ENCODE measurements at places on chromosomes 11 and 22.

GRCh38 chr11:123472236-123472935 lies 42.3 kb downstream of the GRAMD1B start:
- DNase-seq: no peak

DNA sequence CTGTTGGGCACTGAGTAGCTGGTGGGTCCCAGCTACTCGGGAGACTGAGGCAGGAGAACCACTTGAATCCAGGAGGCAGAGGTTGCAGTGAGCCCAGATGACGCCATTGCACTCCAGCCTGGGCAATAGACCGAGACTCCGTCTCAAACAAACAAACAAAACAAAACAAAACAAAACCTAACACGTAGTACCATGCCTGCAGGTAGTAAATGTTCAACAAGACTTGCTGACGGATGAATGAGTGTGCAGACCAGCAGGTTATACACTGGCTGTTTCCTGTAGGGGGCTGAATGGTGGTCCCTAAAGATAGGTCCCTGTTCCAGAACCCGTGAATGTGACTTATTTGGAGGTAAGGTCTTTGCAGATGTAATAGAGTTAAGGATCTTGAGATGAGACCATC lies 12.8 kb upstream of the MRGPRD start:
- DNase-seq: no peak

DNA sequence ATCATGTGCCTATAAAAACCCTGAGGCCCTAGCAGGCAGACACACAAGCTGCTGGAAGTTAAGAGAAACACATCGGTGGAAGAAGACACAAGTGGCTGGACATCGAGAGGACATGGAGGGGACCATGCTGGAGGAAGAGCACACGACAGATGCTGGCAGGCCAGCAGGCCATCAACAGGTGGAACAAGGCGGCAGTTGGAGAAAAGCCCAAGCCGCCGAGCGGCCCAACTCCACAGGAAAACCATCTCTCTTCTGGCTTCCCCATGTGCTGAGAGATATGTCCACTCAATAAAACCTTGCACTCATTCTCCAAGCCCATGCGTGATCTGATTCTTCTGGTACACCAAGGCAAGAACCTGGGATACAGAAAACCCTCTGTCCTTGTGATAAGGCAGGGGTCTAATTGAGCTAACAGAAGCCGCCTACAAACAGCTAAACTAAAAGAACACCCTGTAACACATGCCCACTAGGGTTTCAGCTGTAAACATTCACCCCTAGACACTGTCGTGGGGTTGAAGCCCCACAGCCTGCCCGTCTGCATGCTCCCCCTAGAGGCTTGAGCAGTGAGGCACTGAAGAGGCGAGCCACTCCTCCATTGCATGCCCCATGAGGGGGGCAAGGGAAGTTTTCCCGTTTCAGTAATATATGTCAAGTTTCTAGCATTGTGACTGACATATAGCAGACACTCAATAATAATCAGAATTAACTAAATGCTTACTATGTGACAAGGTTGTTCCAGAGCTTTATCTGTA lies 39.0 kb upstream of the MMP20 start:
- DNase-seq: no peak

DNA sequence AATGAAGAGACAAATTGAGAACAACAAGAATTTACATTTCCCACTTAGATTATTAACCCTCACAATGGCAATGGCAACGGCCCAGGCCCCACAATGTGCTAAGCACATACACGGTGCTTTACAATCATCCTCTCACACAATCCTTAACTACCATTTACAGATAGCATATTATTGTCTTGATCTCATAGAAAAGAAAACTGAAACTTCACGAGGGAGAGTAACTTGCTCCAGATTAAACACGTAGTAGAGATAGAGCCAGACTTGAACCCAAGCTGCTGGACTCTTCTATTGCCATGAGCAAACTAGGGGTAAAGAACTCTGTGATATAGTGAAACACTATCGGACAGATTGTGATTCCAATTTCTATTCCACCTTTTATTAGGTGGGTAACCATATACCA lies 665.1 kb downstream of the DLG2 start:
- no peak for DNase-seq

GRCh38 chr11:59668188-59668949 lies 468 bp downstream of the PATL1 start:
- peak; percentile 71 for DNase-seq

- no peak for DNase-seq
Measured at GRCh38 chr22:42743501-42743991, 22.9 kb upstream of the A4GALT start.

DNA sequence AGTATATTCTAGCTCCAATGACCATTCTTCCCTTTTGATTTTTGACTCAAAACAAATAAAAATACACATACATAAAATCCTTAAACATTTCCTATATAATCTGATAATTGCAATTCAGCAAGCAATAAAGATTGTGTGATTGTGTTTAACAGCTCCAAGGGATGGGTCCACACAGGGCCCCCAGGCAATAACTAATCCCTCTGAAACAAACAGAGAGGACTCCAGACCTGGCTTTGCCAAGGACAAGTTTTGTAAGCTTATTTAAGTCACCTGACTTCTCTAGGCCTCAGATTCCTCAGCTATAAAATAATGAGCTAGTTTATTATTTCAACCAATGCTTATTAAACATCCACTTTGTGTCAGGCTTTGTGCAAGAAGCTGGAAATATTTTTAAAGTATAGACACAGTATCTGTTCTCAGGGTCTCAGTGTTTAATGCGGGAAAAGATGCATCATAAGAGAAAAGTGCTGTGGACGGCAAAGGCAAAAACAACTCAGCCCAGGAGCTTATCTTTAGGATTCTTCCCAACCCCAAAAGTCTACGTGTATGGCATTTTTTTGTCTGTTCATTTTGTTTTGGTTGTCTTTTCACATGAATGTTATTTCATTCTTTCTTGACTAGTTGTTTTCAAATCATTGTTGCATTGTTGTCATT lies 20.1 kb downstream of the FZD4 start:
- no peak for DNase-seq

DNA sequence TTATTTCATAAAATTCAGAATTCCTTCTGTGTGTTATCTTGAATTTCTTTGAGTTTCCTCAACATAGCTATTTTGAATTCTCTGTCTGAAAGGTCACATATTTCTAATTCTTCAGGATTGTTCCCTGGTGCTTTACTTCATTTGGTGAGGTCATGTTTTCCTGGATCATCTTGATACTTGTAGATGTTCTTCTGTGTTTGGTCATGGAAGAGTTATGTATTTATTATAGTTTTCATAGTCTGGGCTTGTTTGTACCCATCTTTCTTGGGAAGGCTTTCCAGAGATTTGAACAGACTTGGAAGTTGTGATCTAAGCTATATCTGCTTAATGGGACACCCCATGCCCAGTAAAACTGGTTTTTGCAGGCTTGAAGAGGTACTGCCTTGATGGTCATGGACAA lies 149.6 kb downstream of the METTL15 start:
- no peak for DNase-seq

DNA sequence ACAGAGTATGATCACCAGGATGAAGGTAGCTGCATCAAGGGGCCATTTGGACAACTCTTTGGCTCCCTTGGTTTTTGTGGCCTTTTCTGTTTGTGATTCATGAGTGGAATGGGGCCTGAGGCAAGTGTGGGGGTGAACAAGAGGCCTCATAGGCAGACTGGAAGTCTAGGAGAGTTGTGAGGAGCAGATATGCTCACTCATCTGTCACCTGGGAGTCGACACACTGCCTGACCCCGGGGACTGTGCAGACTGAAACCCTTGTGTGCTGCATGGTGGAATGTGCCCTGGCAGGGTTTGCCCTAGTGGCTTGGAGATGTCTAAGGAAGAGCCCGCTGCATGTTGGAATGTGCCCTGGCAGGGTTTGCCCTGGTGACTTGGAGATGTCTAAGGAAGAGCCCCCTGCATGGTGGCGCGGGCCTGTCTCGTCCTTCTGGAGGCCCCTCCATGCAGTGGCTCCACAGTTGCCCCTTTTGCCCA lies 60.0 kb downstream of the MED15 start:
- no peak for DNase-seq

- no peak for DNase-seq
Measured at GRCh38 chr11:26944866-26945664, 48.8 kb upstream of the FIBIN start.

DNA sequence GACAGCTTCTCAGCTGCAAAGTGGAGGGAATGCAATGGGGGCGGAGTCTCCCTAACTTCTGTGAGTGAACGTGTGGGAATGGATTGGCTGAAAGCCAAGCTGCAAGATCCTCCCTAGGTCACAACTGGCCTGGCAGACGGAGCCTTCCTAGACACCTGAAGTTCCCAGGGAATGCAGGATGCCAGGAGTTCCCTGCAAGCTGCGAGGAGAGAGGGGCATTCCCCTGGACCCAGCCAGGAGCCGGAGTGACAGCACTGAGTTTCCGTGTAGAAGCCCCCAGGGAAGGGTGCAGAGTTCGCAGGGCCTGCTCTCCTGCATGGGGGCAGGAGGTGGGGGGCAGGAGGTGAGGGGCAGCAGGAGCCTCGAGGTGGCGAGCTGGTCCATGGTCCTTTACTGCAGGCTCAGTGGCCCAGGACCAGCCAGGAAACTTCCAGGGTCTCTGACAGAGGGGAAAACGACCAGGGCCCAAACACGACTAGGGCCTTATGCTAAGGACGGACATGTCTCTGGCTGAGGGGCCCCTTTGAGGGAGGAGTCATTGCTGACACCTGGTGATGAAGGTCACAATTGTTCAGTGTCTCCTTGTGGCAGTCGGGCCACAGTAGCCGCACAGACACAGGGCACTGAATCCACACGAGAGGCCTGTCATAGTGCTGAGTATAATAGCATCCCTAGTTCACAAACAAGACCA lies 141.4 kb downstream of the FBXO7 start:
- DNase-seq: no peak

DNA sequence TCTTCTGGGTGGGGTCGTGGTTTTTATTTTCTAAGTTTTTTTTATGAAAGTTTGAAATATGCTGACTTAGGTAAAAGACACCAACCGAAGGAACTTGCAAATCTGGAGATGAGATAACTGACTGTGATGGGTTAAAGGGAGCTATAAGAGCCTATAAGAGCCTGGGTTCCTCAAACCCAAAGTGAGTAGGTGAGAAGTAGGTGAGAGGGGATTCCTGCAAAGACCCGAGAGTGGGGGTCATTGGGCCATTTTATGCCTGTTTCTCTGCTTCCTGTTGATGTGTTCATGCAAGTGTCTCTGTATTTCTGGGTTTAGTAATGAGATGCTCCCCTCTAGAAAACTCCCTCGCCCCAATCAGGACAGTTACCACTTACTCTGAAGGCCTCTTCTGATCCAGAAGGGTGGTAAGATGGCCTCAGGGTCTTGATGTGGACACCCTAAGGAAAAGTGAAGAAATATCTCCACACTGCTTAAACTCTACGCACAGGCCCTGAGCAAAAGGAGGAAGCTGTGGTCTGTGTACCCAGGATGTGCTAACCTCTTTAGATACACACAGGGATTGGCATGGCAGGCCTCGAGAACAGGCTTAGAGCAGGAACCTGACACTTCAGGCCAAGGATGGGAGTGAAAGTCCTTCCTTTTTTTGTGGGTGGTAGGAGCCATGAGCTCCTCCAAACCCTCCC lies 1.8 kb downstream of the FLI1 start:
- peak; percentile 26 for DNase-seq

DNA sequence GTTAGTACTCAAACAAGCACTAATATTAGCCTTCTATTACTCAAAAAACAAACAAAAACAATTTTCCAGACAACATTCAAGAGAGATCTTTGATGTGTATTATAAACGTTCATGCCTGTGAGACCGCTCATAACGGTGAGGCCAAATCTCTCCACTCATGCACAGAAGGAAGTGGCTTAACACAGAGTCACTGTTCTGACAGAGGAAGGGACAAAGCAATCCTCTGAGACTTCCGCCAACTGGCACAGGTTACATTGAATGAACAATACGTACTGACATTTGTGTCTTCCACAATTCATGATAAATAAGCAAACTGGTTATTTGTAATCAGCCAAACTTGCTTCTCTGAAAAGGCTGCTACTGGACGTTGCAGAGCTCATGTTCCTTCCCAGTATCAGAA lies 30.5 kb downstream of the CHKA start:
- DNase-seq: no peak

- DNase-seq: no peak
Measured at GRCh38 chr11:107678632-107678971, 33.3 kb downstream of the SLN start.

GRCh38 chr22:33124471-33124870 lies 66.3 kb upstream of the SYN3 start:
- no peak for DNase-seq

DNA sequence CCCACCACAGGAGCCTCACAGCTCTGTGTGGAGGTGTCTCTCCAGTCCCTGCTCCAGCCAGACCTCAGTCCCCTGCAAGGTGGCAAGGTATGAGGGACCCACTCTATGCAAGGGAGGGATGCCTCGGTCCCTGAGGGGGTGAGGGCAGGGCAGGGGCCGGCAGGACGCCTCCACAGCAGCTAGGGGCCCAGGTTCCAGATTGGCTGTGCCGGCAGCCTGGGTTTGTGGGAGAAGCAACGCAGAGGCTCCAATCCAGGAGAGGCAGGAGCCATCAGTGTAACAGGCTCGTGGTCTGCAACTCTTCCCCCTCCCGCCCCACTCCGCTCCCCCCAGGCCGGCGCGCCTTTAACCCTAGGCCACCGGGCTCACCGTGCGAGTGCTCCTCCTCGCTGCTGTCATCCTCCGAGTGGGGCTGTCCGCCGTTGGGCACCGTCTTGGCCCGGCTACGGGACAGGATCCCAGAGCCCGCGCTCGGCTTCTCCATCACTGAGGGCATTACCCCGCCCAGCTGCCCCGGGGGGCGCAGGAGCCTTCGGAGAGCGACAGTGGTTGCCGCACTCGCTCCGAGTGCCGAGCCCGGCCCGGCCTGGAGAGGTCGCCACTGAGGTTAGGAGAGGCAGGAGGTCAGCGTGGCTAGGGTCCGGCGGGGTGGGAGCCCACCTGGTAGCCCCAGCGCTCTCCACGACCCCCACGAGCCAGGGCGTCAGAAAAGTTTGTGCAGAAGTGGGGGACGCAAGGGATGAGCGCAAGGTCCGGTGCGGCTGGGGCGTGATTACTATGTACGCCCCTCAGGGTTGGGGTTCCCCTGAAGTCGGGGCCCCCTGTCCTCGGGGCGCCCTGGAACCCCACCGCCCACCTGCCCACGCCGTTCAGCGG lies 765 bp downstream of the RCOR2 start:
- DNase-seq: no peak

- no peak for DNase-seq
Measured at GRCh38 chr11:12942157-12942556, 67.0 kb upstream of the RASSF10 start.

DNA sequence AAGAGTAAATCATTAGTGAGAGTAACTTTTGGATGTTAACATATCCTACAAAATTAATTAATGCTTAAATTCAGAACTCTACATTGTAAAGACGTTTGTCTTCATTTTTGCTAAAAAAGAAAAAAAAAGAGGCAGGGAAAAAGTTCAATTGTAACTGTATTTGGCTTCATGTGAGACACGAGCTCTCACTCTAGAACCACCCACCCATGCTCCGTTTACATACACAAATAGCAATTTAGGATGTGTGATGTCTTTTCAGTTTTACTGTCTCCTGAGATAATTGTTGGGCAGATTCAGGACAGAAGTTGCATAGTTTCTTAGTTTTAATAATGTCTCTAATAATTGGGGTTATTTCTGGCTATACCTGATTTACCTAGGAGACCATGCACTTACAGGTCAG lies 248.6 kb downstream of the AASDHPPT start:
- DNase-seq: no peak

- DNase-seq: no peak
Measured at GRCh38 chr11:120153221-120153620, 15.3 kb upstream of the TRIM29 start.
